NCI-H524 treated with DMSO at 0.1 percent for 48 hours (cell line): ENCODE measurements at places on chromosomes 5 and 9.

DNA sequence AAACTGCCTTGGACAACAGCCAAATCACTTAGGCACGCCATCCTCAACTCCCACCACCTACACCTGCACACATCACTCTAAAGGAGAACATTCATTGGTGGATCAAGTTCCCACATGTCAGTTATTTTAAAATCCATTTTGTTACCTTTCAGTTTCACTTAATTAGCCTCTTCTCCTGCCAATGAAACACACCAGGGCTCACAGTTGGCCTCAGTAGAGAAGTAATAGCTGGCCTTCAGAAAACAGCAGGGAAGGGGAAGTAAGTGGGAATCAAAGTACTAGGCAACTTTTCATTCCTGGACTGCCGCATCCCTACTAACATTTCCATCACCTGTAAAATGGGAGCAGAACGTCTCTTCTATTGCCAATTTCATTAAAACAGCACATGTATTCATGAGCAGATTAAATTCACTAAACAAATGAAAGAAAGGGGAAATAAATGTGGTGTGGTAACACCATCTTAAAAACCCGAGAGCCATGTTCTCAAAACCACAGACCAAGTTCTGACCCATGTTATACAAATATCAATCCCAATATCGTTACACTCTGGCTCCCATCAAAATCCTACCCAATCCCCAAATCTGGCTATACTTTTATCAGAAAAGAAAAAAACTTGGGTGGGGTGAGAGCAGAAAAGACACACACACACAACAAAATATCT is 1.7 kb downstream of the SIL1 start:
- DNase-seq = no peak

- DNase-seq = no peak
Measured at GRCh38 chr9:86099701-86100364, 475 bp upstream of the GOLM1 start.

- no peak for DNase-seq
Measured at GRCh38 chr5:177552839-177553455, 1.4 kb downstream of the FAM193B start.

DNA sequence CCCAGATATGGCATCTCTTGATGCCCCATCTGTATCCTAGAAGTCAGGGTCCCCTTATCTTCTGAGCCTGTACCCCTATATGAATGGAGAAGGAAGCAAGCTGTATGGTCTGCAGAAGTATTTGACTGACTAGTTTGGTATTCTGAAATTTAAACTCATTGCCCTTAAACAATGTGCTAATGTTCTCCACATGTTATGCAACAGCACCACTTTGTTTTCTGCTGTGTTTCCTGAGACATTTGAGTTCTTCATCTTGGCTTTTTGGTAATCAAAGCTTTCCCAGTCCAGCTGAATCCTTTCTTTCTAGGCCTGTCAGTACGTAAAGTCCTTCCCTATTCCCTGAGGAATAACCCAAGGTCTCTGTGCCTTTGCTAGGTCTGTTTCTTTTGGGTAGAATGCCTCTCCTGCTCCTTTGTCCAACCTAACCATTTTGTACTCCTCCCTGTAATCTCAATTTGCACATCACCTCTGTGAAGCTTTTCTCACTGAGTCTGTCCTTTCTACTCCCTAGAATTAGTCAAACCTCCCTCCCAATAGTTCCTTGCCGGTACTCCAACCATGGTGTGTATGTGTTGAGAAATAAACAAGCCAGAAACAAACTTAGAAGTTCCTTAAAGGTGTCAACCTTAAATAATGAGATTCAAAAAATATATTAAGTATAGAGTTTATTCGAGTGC is 72.1 kb upstream of the HSPB3 start:
- no peak for DNase-seq

- no peak for DNase-seq
Measured at GRCh38 chr9:98998441-98999151, 54.9 kb downstream of the COL15A1 start.

DNA sequence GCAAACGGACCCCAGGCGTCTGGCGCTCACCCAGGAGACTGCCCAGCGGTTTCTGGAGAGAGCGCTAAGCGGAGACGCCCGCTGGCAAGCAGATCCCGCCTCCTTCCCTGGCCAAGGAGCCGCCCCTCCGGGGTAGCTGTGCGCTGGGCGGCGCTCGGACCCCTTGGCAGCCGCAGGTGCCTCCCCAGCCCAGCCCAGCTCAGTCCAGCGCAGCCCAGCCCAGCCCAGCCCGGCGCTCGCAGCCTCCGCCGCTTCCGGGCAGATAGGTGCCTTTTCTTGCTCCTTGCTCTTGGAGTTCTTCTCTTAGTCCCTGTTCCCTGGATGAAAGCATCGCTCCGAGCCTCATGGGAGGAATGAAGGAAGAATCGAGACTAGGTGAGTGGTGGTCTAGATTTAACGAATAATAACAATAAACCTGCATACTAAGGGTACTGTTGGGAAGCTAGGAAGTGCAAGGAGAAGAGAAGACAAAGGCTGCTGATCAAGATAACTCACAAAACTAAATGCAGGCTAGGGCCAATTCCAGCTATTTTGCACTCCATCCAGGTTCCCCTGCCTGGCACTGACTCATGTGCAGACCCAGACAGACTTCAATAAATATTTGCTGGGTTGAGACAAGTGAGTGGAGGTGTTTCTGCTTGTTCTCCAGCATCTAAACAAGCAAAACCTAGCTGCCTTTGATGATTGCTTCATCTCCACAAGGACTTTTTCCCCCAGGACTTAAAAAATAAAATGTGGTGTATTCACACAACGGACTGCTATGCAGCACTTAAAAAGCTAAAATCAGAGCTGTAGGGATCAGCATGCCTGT is at the start of gene STK32A:
Gene STK32A, plus strand, starts transcription at position 202 of the 811 bp plus-strand sequence. CDS start 4,609 bp downstream, outside the sequence.
- peak; percentile 20 for DNase-seq

- DNase-seq = no peak
Measured at GRCh38 chr9:85723215-85723614, 18.5 kb downstream of the AGTPBP1 start.

DNA sequence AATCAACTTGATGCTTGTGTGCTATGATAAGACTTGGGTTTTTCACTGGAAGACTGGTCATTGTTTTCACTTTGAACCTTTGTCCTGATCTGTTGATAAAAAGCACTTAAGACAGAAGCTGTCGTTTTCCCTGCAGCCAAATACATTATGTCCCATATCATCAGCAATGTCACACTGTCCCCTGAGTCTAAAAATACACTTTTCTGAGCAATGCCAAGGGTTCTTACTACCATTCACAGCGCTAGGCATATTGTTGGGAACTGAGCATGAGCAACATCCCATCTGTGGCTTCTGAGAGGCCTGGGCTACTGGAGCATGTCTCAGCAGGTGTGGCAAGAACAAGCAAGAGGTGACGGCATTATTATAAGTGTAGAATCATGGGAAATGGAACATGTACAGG is 81.8 kb downstream of the SEMA6A start:
- DNase-seq = no peak

GRCh38 chr5:117143406-117143805 is 568.8 kb upstream of the SEMA6A start:
- DNase-seq = no peak

DNA sequence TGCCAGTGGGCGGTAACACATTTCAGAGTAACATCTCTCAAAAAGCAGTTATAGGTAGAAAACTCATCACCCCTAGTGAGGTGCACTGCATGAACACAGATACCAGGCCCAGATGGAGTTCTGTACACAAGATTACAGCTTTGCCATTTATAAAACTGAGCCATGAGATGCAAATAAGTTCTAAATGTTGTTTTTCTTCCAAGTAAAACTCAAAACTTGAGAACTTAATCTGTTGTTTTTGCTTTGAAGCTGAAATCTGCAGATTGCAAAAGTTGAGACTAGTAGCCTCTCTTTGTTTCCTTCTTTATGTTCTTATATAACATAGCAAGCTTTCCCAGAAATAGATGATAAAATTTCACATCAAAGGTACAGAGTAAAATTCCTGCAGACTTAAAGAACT is 434.1 kb downstream of the PLK2 start:
- DNase-seq = no peak
